ENCODE measurements at places on chromosomes 3 and 15.

GRCh38 chr3:73718326-73719110 lies 93.8 kb upstream of the PDZRN3 start:
- H3K27me3 ChIP-seq: no peaks in the 10 kb centered on the region
- peaks cover 9% of the 10 kb centered on the region for H3K4me1 ChIP-seq
- H3K4me3 ChIP-seq: no peak overlapping the region
- no peaks in the 10 kb centered on the region for H3K36me3 ChIP-seq
- no peak for DNase-seq

GRCh38 chr3:126349071-126349470 lies 8.1 kb downstream of the KLF15 start:
- no peak overlapping the region for H3K4me3 ChIP-seq
- H3K27ac ChIP-seq: no peak overlapping the region
- H3K27me3 ChIP-seq: no peaks in the 10 kb centered on the region
- no peak for DNase-seq

GRCh38 chr3:71563827-71564226 lies 19.7 kb downstream of the FOXP1 start:
- H3K4me1 ChIP-seq: no peaks in the 10 kb centered on the region
- DNase-seq: no peak
- no peak overlapping the region for H3K27ac ChIP-seq
- H3K4me3 ChIP-seq: no peak overlapping the region
- peaks cover 8% of the 10 kb centered on the region for H3K36me3 ChIP-seq

DNA sequence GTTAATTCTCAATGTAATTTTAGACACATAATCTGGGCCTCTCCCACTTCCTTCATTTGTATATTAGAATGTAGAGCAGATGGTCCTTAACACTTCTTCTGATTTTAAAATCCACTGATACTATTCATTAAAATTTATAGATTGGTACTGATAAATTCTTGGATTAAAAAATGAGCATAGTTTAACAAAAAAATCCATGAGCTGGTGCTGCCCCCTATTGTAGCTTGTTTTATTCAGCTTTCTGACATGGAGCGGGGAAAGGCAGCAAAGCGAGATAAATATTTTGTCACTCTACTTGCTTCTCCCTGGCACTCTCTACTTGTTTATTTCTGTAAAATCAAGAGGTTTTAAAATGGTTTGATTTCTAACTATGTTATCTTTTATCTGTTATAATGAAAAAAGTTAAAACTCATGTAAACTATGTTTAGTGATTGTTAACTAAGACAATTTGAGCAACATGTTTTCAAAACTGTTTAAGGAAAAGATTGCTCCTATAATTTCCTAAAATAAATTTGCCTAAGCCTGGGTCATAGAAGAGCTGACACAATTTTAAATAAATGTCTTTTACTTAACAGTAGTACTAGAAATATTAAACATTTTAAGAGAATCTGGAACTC lies 26.5 kb upstream of the PLOD2 start:
- H3K36me3 ChIP-seq: no peaks in the 10 kb centered on the region
- no peak overlapping the region for H3K4me3 ChIP-seq
- H3K4me1 ChIP-seq: no peaks in the 10 kb centered on the region

DNA sequence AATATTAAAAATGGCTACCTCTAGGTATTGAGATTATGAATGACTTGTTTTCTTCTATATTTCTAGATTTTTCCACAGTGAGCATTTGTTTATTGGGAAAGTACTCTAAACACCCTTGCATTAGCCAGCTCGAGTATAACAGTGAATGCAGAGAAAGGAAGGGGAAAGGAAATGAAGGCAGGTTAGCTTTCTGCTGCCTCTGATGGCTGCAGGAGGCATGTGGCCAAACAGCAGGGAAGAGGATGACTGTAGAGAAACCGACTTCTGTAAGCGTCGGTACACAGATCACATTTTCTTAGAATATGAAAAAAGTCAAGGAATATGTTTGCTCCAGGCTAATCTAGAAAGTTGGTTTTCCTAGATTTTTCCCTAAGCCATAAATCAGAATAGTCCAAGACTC lies 19.8 kb downstream of the GNB5 start:
- H3K4me3 ChIP-seq: no peak overlapping the region
- H3K27me3 ChIP-seq: no peaks in the 10 kb centered on the region

- no peaks in the 10 kb centered on the region for H3K27me3 ChIP-seq
- no peaks in the 10 kb centered on the region for H3K4me1 ChIP-seq
- H3K27ac ChIP-seq: no peak overlapping the region
- H3K36me3 ChIP-seq: no peaks in the 10 kb centered on the region
These were observed 103.7 kb upstream of the TGFBR2 start for GRCh38 chr3:30502742-30503073.

DNA sequence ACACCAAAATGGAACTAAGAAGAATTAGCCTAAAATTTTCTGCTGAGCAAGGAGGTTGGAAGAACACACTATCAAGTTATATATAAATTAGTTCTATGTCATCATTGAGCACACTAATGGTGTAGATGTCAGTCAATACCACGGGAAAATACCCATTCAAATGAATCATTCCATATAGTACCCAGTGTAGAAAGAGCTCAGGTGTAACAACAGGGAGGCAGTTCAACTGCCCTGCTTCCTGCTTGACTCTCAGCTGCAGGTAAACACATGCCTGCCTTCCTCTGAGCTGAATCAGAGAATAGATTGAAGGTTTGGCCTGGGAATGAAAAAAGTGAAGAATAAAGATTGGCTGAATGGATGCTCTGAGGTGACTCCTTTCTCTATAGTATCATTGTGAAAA lies 1088.0 kb downstream of the AGBL1 start:
- no peaks in the 10 kb centered on the region for H3K4me1 ChIP-seq
- H3K4me3 ChIP-seq: no peak overlapping the region
- no peaks in the 10 kb centered on the region for H3K36me3 ChIP-seq
- DNase-seq: no peak

GRCh38 chr3:64943866-64944265 lies 256.1 kb upstream of the ADAMTS9 start:
- H3K27ac ChIP-seq: no peak overlapping the region
- no peaks in the 10 kb centered on the region for H3K27me3 ChIP-seq
- H3K4me3 ChIP-seq: no peak overlapping the region
- no peak for DNase-seq
- no peaks in the 10 kb centered on the region for H3K4me1 ChIP-seq

GRCh38 chr3:37739579-37740290 lies 121.9 kb upstream of the CTDSPL start:
- DNase-seq: no peak
- H3K27me3 ChIP-seq: no peaks in the 10 kb centered on the region
- no peak overlapping the region for H3K27ac ChIP-seq
- no peaks in the 10 kb centered on the region for H3K36me3 ChIP-seq
- no peaks in the 10 kb centered on the region for H3K4me1 ChIP-seq

All from SK-N-SH (cell line).